Amygdala (tissue), 56 donors: ENCODE measurements at places on chromosomes 3 and 15.

DNA sequence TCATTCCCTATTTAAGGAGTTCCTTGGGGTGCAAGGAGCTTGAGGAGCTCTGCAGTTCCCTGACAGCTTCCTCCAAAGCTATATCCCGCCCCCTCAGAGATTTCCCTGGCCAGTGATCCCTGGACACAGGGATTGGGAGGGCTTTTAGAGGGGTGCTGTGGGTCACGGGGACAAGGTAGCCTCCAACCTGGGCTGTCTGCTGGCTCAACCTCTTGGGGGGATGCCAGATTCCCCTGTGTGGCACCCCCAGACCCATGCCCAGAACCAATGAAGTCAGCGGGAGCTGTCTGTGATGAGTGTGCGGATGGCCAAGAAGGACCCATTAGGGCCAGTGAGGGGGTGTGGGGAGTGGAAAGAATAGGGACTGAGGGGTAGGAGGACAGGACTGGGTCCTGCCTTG is 21.0 kb upstream of the ATP2B2 start:
- DNase-seq: no peak

DNA sequence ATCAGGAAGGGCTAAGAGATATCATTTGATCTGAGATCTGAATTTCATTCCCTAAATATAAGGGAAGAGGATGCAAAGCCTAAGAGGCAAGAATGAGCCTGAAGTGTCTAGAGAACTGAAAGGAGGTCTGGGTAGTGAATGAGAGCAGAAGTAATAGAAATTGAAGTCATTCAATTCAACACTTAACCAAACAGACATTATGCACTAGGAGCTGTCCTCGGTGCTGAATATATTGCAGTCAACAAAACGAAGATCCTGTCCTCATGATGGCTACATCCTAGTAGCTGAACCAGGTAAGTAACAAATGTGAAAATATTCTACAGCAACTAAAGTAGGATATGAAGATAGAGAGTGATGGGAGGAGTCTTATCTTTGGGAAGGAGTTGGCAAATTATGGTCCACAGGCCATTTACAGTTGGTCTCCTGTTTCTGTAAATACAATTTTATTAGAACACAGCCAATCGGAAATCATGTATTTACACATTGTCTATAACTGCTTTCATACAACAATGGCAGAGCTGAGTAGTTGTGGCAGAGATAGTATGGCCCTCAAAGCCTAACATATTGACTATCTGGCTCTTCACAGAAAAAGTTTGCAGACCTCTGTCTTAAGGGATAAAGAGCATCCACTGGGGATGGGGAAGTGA is 192.9 kb upstream of the CADPS start:
- DNase-seq: no peak

DNA sequence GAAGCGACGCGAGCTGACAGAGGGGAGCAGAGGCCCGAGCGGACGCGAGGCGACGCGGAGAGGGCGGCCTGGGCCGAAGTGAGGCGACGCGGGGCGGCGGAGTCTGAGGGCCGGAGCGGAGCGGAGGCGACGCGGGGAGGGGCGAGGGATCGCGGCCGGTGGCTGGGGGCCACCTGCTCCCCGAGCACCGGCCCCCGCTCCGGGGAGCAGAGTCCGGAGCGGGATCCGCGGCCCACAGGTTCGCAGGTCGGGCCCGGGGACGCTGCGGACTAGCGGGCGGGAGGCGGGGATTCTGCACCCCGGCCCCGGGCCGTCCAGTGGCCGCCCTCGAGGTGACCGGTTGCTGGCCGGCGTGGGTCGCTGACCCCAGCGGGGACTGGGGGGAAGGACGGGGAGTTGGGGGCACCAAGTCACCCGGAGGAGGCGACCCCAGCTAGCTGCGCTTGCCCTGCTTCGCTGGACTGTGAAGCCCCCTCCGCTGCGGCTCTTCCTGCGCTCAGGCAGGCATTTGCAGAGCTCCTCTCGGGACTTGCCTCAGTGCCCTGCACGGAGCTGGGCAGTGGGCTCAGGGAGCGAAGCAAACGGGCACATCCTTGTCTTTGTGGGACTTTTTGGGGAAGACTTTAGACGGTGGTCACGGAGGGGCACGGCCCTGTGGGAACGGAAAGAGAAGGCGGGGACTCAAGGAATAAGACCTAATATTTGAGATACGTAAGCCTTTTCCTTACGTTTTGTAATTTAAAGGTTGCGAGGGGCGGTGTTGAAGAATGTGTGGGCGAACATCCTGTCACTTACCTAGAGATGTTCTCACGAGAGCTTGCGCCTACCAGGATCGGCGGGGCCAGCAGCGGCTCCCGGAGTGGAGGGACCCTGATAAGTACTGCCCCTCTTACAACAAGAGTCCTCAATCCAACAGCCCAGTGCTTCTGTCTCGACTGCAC is 566 bp downstream of the HMCES start:
- no peak for DNase-seq

DNA sequence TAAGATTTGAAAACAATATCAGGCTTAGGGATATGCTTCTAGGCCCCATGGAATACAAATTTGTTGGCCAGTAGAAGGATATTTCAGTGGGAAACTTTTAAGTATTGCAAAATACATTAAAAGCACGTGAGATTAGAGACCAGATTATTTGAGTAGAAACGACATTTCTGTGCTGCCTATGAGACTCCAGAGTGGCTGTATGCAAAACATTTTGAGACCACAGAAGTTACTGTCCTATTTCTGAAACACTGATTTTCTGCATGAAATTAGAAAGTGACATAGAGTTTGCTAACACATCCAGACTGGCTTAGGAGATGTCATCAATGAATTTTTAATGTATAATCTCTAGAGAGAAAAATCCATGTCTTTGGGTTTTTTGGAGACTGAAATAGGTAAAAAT is 99.8 kb downstream of the KCNH8 start:
- no peak for DNase-seq

DNA sequence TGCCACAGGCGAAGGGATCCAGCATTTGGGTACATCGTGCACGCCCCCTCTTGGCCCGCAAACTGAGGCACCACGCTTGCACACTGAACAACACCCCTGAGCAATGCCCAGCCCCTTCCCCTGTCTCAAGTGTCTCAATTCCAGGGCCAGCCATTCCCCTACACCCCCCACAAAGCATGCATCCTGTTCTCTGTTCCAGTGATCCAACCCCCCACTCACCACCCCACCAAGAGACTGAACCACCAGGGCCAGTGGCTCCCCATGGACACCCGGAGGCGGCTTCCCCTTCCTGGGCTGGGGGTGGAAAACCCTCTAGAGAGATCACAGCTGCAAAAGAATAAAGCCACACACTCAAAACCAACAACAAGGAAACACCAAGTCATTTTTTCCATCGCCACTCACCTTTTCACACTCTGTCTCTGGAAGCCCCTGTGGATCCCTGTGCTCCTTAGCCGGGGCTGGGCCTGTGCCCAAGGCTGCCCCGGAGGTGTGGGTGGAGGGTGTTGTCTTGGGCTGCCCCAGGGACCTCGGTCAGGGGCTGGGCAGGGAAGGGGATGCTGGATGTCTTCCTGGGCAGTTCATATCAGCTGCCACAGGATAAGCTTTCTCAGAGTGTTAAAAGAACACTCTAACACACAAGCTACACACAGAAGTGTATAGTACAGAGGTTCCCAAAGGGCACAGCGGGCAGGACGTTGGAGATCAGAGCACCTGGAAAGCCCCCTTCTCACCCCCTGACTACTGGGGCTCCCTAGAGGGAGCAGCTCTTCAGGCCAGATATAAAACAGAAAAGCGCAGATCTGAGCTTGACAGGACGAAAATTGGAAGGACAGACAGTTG is 92.5 kb downstream of the CHSY1 start:
- DNase-seq: no peak

- no peak for DNase-seq
These were observed 4.6 kb upstream of the TBL1XR1 start for GRCh38 chr3:177201700-177202397.

DNA sequence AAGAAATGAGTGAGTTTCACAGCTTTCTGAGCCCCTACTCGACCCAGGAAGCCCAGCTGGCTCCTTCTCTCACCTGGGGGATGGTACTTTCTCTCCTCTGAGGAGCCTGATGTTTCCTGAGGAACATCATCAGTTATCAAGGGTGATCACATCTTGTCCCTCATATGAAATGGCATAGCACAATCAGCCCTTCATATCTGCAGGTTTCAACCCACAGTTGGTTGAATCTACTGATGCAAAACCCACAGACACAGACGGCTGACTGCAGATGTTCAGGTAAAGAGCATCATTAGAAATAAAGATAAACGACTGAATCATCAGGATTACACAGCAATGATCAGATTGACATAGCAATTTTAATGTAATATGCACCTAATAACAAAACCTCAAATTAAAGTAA is 93.6 kb upstream of the OSTN start:
- DNase-seq: no peak

DNA sequence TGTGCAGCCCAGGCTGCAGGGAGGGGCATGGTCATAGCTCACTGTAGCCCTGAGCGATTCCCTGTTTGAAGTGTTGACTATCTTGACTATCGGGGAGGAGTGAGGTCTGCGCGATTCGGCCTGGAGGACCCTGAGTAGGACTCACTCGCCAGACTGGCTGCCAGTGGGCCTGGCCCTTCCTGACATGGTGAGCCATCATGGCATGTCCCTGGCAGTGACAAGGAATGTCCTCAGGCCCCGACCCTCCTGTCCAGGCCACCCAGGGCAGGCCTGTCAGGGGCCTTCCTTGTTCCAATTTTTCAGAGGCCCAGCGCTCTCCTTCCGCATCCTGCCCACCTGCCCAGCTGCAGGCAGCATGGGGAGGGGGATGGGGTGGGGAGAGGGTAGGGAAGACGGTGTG is 5.2 kb upstream of the OCA2 start:
- no peak for DNase-seq

- no peak for DNase-seq
These were observed 991 bp downstream of the SOX2 start for GRCh38 chr3:181712553-181713279.

- no peak for DNase-seq
These were observed 380.4 kb downstream of the ROBO2 start for GRCh38 chr3:77420336-77420735.

DNA sequence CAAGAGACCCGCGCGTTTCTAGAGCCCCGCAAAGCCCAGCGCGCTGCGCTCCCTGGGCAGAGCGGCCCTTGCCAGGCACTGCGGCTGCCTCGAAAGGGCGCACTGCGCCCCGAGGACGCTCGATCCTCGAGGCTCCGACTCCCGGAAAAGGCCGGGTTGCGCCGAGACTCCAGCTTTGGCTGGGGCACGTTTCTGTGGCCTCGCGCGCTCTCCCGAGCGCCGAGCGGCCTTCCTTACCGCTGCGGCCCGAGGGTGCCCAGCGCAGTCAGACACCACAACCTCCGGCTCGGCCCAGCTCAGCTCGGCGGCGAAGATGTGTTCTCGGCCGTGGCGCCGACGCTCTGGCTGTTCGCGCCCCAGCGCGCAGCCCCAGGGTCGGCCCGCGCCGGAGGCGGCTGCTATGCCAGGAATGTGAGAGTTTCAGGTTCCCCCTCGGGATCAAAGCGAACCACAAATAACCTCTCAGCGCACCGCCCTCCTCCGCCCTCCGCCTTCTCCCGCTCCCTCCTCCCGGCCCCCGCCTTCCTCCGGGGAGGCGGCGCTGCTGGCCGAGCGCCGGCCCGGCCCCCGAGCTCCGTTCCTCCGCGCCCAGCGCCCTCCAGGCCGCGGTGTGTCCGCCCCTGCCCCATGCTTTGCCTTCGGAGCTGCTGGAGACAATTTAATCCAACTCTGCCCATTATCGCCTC is at the start of gene AMOTL2:
Gene AMOTL2, minus strand, starts transcription at position 343 of the 686 bp plus-strand sequence. CDS start 3,014 bp downstream, outside the sequence.
- DNase-seq: peak; percentile 68

DNA sequence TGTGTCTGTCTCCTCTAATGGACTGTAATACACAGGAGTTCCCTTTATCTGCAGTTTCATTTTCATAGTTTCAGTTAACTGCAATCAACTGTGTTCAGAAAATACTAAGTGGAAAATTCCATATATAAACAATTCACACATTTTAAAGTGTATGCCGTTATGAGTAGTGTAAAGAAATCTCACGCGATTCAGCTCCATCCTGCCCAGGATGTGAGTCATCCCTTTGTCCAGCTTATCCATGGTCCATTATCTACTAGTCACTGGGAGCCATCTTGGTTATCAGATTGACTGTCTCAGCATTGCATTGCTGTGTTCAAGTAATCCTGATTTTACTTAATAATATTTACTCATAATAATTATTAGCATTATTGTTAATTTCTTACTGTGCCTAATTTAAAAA is 14.5 kb downstream of the ZPLD1 start:
- no peak for DNase-seq

- DNase-seq: no peak
These were observed 24.5 kb upstream of the TBL1XR1 start for GRCh38 chr3:177221744-177222143.

GRCh38 chr3:28122227-28122626 is 119.2 kb upstream of the CMC1 start:
- DNase-seq: no peak

DNA sequence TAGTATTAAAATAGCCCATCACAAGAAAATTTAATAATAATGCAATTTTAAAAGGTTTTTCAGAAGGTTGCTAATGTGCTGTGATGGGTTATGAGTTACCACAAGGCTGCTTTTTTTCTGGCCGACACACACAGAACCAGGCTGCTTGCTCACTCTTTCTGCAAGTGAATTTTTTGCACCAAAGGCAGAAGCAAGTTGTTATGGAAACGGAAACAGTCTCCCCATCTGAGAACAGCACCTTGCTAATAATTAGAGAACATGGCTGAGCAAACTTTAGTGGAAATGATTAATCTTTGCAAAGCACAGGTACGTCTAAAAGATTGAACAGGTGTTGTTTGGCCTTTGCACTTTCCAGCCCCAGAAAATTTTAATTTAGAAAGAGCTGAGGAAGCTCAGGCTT is 51.0 kb downstream of the CACNA2D3 start:
- no peak for DNase-seq

DNA sequence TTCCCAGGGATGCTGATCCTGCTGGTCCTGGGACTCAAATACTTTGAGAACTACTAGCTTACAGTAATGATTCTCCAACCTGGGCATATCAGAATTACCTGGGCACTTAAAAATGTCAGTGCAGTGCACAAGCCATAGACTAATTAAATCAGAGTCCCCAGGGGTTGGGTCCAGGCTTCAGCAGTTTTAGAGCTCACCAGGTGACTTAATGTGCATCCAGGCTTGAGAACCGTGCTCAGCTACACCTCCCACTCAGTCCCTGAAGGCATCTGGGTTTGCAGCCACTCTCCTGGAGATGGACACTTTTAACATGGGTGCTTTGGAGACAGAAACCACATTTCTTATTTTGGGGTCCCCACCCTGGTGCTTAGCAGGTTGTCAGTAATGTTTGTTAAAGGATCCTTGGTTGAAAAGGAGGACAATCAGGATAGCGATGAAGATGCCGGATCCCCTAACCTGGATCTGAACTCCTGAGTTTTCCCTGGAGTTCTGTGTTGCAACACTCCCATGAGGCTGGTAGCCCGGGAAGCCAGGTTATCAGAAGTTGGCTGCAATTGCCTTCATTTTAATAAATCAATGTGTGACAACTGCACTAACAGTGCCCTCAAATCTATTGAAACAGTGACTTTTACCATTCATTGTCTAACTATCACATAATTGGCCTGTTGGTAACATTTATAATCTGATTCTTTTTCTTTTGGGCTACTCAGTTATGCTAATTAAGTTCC is 48.1 kb downstream of the BFSP2 start:
- DNase-seq: no peak

- no peak for DNase-seq
These were observed 27.3 kb upstream of the PLA2G4D start for GRCh38 chr15:42121682-42122081.
